Stimulated activated CD4-positive, alpha-beta T cell treated with anti-CD3 and anti-CD28 coated beads, Interleukin-12 subunit alpha, Interleukin-12 subunit beta, amount 100 ng/mL, for 24 hours (primary cell): ENCODE measurements at places on chromosomes 11 and 22.

DNA sequence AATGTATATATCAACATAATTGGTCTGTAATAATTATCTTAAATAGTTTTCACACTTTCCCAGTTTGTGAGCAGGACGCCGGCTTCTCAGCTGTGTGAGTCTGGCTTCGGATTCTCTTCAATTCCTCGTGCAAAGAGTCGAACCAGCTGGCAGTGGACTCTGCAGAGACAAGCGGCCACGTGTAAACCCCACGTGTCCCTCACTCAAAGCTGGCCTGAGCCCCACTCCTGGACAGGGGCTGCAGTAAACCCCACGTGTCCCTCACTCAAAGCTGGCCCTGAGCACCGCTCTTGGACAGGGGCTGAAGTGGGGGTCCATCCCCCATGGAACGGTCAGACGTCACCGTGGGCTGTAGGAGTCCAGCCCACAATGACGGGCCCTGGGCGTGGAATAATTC, 51.0 kb downstream of the CERK start:
- no peak for DNase-seq

GRCh38 chr22:37292641-37293040, 10.3 kb downstream of the CYTH4 start:
- no peak for DNase-seq

GRCh38 chr11:116895048-116895757, 57.8 kb upstream of the APOA1 start:
- DNase-seq = no peak

- DNase-seq = no peak
Observed at GRCh38 chr11:128595221-128595620, 7.9 kb upstream of the ETS1 start.

DNA sequence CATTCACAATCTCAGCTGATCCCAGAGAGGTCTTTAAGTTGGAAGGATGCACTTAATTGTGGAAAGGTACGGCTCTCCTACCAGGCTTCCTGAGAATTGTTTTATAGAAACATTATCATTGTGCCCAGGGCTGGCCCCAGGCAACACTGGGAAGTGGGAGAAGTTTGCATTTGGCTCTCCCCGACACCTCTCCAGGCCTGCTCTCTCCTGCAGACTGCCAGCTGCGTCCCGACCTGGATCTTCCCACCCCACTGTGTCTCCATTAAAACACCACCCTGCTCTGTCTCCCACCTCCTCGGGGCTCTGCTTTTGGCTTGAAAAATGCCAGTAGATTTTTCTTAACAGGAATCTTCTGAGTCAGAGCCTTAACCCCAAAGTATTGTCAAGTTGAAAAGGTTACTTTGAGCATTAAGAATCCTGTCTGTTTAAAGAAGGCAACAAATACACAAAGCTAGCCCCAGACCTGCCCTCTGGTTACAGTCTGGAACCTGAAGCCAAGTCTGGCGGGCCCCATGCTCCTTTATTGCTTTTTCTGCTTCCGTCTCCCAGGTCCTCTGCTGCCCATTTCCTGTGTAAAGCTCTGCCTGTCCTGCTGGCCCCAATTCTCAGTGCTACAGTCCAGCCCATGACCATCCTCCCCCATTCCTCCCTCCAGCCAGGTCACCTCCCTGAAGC, 530.2 kb downstream of the SOX6 start:
- no peak for DNase-seq

DNA sequence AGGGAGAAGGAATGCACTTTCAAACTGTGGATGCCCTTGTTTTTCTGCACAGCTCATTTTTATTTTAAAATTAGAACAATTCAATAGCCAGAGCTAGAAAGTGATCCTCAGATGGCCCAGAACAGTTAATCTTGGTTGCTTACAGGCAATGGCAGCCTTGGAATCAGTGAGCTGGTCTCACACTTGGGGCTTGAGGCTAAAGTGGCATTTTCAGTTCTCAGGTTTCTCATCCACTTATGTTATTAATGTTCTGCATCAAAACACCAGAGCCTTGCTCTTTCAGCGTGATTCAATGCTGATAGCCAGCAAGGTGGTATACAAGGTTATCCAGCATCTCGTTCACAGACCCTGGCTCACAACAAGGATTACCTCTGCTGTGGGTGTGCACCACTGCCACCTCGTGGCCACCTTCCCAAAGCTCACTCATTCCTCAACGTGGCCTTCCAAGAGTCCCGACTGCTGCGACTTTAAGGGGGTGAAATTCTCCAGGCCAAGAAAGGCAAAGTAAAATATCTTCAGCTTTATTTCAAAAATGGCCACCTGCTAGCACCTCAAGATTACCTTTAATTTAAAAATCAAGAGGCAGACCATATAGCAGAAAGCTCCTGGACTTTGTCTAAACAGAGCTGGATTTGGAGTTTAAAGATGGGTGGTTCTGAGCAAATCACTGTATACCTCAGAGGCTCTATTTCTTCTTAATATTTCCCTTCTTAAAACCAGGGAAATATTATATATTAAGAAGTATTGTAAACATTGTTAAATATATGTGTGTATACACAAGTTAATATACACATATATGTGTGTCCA, 34.2 kb upstream of the FSHB start:
- peak; percentile 24 for DNase-seq

- DNase-seq = no peak
Observed at GRCh38 chr11:16779436-16779835, 41.0 kb downstream of the C11orf58 start.

DNA sequence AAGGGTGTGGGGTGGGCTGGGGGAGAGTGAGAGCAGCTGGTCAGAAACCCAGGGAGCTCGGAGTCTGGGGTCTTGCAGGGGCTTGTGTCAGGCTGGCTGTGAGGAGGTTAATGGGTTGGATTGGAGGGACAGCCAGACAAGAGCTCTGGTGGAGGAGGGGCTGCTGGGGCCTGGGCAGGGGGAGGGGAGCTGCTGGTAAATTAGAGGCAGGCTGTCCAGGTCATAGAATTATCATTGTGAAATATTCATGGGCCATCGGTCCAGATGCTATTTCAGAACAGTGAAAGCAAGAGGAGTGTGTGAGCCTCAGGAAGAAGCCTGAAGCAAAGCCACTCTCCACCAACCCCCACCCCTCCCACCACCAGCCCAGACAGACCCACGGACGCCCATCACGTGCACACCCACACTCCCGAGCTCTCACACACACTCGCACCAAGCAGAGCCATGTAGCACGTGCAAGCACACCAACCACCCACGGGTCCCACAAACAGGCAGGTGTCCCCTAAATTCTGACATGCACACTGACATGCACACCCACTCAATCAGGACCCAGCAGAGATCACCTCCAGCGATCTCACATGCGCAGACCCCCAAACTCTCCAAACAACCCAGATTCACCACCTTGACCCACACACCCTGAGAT, 18.8 kb downstream of the RTN4RL2 start:
- DNase-seq = no peak

DNA sequence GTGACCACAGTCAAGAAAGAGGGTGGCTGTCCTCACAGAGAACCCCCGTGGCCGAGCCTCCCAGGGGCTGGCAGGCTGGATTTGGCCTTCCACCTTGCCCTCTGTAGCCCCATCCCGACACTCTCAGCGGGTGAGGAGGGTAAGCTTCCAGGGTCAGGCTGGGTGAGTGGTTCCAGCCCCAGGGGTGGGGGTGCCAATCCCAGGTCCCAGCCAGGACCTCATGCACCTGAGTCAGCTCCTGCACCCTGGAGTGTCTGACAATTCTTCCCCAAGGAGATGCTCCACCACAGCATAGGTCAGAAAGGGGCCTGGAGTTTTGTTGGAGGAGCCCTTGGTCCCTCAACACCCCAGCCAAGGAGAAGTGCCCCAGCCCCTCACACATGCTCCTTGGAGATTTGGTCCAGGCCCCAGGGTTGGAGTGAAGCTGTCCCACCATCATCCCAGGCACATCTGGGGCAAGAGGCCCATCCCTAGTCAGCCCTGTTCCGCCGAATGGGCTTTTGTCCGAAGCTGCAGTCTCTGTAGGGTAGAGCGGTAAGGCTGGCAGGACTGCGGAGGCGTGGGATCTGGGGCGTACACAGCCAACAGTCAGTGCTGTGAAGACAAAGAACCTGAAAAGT, 8.4 kb downstream of the LINC01488 start:
- DNase-seq = no peak

DNA sequence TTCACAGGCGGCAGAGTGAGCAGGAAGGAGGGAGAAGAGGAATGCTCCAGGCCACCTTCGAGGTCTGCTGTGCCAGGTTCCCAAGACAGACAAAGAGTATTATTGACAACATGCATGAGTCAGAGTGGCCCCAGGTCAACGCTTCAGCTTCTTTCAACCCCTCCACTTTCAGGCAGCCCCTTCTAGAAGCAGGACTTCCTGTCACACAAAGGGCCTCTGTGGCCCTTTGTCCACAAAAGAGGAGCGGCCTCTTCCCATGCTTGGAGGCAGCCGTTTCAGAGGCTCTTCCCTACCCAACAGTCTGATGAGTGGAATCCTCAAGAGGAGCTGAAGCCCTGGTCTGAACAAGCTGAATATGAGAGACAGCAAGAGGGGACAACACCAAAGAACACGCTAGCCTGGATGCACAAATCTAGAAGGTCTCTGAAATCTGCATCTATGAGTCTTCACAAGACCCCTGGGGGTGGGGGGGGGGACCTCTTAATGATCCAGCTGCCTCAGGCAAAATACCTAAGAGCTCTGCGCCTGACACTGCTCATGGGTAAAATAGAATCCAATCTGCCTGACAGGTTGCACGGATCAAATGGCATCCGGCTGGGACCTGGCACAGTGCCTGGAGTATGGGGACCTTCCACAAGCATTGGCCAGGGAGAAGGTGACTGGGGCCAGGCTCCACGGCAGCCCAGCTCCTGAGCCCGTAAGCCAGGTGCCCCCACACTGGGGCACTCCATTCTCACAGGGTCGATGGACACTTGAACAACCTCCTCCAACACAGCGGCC, 67.5 kb downstream of the PACSIN2 start:
- DNase-seq = no peak

DNA sequence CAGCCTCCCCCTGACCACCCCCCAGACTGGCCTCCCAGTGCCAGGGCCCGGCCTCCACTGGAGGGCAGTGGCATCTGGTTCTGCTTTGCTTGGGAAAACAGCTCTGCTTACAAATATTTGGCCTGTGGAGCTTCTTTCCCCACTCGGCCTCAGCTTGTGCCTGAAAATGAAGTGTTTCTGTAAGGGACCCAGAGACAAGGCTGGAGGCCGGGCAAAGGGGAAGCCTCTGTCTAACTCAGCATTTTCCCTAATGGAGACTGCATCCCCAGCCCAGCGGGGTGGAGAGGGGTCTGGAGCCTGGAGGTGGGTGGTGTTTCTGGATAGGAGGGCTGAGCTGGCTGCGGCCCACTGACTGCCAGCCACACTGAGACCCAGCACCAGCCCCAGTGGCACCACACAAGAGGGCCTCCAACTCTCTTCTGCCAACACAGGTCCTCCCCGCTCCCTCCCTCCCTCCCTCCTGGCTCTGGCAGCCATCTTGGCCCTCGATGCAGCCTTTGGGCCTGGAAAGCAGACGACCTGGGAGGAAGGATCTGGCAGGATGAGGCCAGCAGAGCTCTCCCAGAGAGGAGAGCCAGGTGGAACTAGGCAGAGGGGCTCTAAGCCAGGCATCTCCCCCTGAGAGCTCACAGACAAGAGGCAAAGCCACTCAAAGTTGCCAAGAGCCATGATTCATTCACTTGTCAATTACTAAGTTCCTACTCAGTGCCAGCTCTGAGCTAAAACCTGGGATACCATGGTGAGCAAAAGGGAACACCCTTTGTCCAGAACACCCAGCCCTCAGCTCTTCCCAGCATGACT, 77.1 kb upstream of the CD82 start:
- no peak for DNase-seq

DNA sequence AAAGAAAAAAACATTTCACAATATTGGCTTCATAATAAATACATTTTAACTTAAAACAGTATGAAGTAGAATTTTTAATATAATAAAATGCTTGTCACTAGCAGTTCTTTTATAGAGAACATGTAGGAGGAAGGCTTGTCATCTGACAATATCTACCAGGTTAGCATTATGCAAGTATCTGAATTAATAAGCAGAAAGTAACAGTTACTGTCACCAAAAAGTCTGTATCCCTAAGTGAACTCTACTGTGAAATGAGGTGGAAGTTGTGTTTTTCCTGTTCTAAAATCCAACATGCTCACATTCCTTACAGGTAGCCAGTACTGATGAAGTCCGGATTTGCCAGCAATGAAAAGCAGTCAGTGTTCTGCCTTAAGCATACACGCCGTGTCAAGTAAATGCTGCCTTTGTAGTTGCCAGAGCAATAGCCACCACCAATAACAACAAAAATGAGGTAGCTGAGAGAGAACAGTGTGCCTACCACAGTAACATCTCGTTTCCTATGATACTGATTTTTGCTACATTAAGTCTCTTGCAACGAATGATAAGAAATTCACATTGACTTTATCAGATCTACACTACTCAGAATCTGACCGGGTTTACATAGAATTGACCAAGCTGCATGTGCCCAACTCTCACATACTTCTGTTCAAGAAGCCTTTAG, 95.5 kb downstream of the SIK3 start:
- DNase-seq = no peak

GRCh38 chr11:69086152-69087132, 37.7 kb downstream of the TPCN2 start:
- DNase-seq = no peak

- no peak for DNase-seq
Observed at GRCh38 chr11:114036147-114036811, 23.2 kb upstream of the ZBTB16 start.

- DNase-seq = no peak
Observed at GRCh38 chr11:88464528-88464927, 127.0 kb upstream of the CTSC start.
